NCI-H1436 treated with DMSO at 0.1 percent for 48 hours (cell line): ENCODE measurements at places on chromosomes 13 and 19.

- DNase-seq, result no peak
These were observed 17.3 kb upstream of the KL start for GRCh38 chr13:32998966-32999365.

GRCh38 chr13:49925881-49926418 lies 10.2 kb downstream of the SPRYD7 start:
- DNase-seq, result no peak

- DNase-seq, result no peak
These were observed 2.8 kb downstream of the ZNF429 start for GRCh38 chr19:21508198-21508597.

- no peak for DNase-seq
These were observed 7.2 kb downstream of the VSTM2B start for GRCh38 chr19:29532956-29533355.
